ENCODE measurements at places on chromosomes 12 and 14.

- no peak for DNase-seq
Observed at GRCh38 chr12:30996255-30996654, 69.7 kb downstream of the TSPAN11 start.

GRCh38 chr12:9808504-9808903, 18.8 kb upstream of the KLRF1 start:
- DNase-seq, result no peak

DNA sequence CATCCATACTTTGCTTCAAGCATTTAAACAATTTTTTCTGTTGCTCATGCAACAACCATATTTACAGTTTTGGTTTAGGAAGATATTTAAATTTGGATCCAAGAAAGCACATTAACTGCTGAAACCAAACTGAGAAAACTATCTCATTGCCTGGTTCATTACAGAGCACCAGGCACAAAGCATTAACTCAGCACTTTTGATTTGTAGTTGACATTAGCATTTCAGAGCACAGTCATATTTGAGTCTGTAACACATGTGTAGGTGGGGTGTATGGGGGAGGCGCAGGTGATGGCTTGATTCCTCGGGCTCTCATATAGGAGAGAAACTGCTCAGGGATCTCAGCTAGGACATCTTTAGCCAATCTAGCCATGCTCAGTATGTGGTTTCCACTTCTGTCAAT, 251.7 kb downstream of the CPNE8 start:
- DNase-seq, result no peak

- DNase-seq, result no peak
Observed at GRCh38 chr14:63781686-63782085, 53.8 kb upstream of the SGPP1 start.

DNA sequence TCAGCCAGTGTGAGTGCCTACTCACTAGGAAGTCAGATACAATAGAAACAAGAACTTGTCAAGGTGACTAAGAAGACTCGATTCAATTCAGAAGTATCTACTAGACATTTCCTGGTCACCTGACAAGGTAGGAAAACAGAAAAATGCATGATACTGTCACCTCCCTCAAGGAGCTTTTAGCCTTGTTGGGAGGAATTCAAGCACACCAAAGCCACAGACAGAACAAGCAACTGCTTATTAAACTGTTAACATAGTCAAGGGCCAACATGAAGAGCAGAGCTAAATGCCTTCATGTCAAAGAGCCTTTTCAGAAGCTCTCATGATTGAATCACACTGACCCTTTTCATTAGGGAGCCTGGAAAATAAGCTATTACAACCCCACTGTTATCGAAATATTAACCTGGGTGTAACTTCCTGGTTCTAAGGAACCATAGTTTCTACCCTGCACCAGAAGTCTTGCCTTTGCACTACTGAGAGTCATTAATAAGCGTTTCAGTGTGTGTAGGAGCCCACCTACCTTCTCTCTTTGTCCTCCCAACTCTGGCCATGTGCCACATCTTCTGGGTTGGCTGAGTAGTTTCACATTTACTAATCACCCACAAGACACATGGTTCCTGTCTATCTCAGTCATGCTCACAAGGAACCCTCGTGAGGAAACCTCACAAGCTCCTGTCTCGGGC, 31.0 kb upstream of the LGALS3 start:
- DNase-seq, result peak; percentile 42

- no peak for DNase-seq
Observed at GRCh38 chr12:117876436-117876816, 92.4 kb downstream of the KSR2 start.

- no peak for DNase-seq
Observed at GRCh38 chr14:21108791-21109190, 7.9 kb downstream of the TMEM253 start.

DNA sequence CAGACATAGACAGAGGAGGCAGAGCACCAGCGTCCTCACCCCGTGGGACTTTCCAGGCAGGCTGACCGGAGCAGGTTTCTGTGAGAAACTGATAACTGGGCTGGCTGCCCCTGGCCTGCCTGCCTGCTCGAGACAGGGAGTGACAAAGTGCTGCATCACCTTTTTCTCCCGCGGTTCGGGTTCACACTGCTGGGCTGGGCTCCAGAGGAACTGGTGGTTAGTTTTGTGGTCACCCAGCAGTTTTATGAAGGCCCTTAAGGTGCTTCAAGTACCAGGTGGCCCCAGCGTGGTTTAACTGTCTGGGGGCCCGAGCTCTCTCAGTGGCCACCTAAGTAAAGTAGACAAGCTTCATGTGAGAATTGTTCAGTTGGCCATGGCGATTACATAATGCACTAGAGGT, 1073.6 kb downstream of the BCL11B start:
- DNase-seq, result peak; percentile 51

GRCh38 chr12:120089105-120089504, 27.4 kb downstream of the RAB35 start:
- no peak for DNase-seq

Measured in activated T-helper 1 cell treated with anti-CD3 and anti-CD28 coated beads, Interleukin-12 subunit alpha, Interleukin-12 subunit beta, Interleukin-2, Interleukin-4 antibody, amounts not matched to agents 30 ng/mL and 10 ng/mL and 1 ng/mL, durations not matched to agents 14 hours and 24 hours and 36 hours (primary cell).